Stimulated activated naive CD4-positive, alpha-beta T cell treated with Interleukin-2 at 50 U/mL for 16 hours (primary cell): ENCODE measurements at places on chromosomes 12 and 14.

DNA sequence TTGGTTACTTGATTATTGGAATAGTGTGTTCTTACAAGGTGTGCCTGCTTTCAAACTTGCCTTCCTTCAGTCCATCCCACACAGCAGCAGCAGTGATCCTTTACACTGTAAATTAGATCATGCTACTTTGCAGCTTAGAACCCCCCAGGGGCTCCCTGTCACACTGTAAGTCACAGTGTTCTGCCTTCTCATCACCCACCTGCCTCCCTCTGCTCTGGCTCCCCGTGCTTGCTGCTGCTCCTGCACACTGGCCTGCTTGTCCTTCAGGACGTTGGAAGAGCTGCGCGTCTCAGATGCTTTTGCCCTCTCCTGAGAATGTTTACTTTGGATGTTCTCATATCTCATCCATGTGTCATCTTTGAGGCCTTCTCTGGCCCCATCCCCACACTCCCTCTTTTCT is 27.3 kb downstream of the ZC3H14 start:
- DNase-seq = no peak

DNA sequence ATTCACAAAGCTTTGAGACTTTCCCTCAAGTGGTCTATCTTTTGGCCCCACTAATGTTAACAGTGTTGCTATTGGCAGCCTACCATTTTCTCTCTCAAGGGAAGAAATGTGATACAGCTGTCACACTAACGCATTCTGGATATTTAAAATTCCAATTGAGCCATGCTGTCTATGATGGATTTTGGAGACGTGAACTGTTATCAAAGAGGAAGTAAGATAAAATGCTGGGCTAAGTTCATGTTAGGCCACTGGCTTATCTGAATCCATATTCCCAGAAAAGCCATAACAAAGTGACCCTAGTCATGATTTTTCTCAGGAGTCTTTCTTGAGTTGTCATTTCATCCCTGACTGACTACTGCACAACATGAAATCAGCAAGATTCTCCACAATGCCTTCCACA is 200.2 kb downstream of the PHLDA1 start:
- no peak for DNase-seq

GRCh38 chr14:103132381-103133209 is 9.3 kb downstream of the TNFAIP2 start:
- DNase-seq = no peak

GRCh38 chr14:28382444-28383190 is 384.0 kb upstream of the FOXG1 start:
- no peak for DNase-seq

DNA sequence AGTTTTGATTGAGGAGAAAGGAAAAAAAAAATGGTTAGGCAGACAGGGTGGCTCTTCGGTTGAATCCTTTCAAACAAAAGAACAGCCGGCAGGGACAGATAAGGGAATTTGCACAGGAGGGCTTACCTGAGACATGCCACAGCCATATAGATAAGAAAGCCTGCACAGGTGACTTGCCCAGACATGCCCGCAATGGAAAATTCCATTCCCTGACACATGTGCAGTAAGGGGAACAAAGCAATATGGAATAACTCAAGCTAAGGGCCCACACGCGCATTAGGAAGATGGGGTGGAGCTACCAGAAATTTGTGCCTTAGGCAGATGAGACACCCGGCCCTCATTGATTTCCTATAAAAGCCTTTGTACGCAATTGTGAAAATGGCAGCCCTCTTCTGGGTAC is 86.7 kb downstream of the TMEM260 start:
- DNase-seq = no peak

- DNase-seq = no peak
Observed at GRCh38 chr12:107938446-107938845, 163.9 kb downstream of the ASCL4 start.

DNA sequence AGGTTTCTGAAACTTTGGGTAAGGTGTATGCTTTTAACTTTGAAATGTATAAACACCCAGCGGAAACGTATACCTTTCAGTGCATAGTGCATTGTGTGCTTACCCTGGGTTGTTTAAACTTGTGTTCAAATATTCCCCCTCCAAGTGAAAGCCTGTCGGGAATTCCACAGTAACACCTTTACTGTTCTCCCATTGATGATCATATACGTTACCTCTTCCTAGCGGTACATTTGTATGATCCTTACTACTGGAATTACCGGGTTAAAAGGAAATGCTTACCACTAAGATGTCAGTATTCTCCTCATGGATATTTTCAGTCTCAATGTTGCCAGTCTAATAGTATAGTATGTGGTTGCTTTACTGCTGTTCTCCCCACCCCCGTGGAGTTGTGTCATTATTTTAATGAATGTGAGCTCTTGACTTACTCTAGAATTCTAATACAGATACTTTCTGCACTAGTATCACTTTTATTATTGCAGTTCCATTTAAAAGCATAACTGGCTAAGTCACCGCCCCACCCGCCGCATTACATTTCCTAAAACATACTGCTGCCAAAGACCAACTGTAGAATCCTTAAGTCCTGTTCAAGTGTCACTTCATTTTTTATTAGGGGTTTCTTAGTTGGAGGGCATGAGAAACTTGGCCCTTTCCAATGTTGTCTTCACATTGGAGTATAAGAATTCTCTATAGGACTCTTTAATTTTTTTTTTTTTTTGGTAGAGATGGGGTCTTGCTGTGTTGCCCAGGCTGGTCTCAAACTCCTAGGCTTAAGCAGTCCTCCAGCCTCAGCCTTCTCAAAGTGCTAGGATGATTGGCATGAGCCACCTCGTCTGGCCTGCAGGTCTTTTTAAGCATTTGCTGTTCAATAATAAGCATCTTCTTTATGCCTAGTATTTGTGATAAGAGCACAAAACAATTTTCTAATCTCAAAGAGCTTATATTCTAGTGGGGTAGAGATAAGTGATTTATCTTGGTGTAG is 24.9 kb downstream of the NUDT4 start:
- peak; percentile 7 for DNase-seq

- no peak for DNase-seq
Observed at GRCh38 chr12:106704081-106704480, 70.4 kb upstream of the RIC8B start.

DNA sequence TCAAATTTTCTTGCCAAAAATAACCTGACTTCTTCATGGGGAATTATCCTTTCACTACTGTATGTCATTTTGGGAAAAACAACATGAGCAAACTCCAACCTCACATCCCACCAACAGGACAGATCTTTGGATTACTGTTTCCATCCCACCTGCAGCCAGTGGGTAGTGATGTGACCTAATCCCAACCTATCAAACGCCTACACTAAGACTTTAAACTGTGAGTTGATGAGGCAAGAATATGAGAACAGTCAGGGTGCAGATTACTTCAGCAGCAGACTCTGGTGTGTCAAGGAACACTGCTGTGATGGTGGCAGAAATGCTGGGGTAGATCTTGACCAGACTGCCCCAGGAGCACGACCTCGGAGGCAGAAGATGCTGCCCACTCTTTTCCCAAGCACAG is 293.2 kb downstream of the DUSP6 start:
- DNase-seq = no peak

GRCh38 chr14:83372271-83372670 is 1838.6 kb upstream of the SEL1L start:
- no peak for DNase-seq

GRCh38 chr12:38547586-38547985 is 231.0 kb downstream of the ALG10B start:
- no peak for DNase-seq

GRCh38 chr14:47262801-47263200 is 412.6 kb downstream of the MDGA2 start:
- no peak for DNase-seq

DNA sequence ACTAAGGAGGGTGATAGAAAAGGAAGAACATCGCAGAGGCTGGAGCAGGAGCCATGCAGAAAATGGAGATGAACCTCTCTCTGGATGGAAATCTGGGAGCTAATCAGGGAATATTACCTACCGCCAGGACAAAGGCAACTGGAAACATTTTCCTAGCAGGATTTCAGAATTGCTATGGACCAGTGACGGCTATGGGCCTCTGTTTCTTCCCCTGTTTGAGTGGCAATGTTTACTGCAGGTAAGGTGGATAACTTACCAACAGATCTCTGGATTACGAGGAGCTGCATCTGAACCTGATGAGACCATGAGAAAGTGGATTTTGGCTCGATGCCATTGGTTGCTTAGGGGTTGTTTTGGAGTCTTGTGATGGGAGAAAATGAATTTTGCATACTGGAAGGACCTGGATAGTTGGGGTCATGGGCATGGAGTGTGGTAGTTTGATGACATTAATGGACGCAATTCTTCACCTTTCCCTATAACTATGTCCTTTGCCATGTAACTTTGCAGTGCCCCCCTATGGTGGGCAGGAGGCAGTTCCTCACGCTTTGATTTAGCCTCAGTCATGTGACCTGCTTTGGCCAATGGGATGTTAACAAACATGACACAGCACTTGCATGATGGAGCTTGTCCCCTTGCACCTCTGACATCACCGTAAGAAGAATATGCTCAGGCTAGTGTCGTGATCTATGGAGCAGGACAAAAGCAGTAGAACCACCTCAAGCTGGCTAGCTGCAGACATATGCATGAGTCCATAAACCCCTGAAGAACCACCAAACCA is 51.1 kb downstream of the CALM1 start:
- DNase-seq = no peak

- DNase-seq = no peak
Observed at GRCh38 chr12:108548954-108549521, 11.9 kb downstream of the SART3 start.

DNA sequence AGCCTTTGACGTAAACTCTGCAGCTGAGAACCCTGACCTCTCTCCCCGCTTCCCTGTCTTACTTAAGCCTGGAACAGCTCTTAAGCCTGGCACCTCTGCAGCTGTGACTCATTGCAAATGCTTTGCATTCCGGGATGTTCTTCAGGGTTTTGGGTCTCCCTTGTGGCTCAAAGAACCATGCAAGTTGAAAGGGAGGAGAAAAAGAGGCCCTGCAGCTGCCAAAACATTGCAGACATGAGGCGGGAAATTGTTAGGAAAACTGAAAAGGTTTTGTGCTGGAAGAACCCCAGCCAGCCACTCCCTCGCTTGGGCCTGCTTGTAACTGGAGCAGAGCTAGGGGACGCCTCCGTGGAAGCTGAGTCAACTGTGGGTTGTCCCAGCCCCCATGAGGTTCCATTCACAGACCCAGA is 60.2 kb upstream of the FERMT2 start:
- no peak for DNase-seq
